ENCODE measurements at places on chromosomes 2 and 18.
A peak's percentile ranks its signal among the peaks of the same experiment; 100 is the strongest.

DNA sequence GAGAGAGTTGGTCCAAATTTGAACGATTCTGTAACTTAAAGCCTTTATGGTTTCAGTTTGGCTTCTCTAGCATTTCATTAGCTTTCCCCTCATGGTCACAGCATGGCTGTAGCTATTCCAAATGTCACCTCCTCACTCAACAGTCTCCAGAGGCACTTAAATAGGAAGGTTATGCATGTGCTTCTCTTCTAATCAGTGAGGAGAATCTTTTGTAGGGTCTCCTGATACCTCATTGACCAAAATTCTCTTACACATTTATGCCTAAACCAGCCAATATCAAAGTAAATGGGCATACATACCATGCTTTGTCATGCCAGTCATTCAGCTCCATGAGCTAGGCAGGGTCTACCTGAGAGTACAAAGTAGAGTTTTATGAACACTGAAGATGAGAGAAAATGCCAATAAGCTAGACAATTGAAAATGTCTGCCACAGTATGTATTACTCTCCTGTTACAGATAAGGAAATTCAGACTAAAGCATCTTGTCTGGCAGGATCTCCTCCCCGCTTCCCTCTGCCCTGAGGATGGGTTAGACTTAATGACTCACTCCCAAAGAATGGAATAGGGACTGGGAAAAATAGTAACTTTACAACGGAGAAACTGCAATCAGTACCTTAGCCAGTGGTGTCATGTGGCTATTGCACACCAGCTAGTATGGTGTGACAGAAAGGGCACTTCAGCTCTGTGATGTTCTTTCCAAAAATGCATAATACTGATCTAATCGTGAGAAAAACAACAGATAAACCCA lies 15.4 kb downstream of the DSG2 start:
- no peak for DNase-seq

DNA sequence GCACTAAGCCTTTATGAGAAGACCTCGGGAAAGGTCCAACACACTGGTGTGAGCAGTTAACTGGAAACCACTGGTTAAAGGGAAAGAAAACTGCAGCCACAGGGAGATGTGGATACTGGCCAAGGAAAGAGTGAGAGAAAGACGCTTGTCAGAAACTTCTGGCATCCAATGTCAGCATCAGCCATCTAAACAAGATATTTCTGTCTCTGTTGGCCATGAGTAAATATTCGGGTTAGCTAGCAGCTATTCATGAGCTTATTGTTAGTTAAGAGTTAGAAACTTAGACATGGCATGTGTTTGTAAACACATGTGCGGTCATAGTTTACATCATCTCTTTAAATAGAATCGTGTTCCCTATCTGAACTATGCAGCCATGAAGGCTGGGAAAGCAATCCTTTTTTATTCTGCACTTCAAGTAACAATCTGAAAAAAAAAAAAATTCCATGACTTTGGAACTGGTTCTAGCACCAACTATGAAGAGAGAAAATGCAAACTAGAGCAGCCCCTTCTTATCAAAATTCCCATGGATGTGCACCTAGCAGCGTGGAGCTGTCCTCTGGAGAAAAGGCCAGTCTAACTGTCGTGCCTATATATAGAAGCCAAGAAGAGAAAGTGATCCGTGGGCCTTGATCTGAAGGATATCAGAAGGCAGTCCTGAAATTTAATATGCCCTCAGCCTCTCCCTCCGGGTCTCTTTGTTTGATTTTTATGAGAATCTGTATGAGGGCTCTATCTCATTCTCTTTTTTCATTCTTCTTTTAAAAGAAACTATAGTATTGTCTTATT lies 84.0 kb upstream of the RFX8 start:
- no peak for DNase-seq

GRCh38 chr2:74461187-74462053 lies 3.2 kb downstream of the WBP1 start:
- no peak for DNase-seq

DNA sequence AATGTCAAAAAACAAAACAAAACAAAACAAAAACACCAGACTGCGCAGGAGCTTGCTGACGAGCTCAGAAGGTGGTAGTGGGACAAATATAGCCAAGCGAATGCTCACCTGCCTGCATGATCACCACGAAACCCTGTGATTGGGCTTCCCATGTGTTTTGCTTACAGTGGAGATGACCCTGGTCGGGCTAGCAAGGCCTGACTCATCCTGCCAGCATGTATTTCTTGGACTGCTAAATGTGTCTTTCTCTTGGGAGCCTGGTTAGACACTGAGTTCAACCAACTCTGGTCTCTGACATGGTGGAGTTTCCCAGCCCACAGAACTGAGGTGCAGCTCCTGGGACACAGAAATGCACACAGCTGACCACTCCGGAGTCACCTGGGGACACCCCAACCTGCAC lies 30.7 kb upstream of the DUSP2 start:
- no peak for DNase-seq

DNA sequence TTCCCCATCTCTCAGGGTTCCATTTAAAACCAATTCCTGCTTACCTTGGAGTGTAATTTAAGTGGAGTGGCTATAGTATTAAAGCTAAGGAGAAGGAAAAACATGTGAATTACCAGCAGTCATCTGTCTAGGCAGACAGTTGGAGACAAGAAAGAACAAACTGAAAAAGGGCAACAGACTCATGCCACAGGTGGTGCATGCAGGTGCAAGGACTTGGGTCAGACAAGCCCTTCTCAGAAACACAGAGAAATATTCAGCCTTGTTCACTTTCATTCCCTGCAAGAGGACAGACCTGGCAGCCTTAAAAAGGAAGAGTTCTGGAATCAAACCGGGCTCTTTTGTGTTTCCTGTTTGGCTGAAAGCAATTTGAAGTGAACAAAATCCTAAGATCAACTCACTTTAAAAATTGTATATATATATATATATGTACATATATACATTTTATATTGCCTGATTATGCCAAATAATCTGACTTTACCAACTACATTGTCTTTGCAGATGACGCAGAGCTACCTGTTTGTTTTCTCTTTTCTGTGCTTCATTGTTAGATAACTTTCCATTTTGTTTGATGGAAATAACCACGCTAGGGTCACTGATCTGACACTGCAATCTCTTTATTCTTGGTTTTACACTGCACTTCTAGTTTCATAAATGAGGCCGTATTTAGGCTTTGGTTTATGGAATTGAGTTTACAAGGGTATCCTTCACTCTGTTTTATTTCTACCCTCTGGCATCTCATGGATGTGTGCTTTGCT lies 35.1 kb upstream of the VPS54 start:
- DNase-seq = no peak

DNA sequence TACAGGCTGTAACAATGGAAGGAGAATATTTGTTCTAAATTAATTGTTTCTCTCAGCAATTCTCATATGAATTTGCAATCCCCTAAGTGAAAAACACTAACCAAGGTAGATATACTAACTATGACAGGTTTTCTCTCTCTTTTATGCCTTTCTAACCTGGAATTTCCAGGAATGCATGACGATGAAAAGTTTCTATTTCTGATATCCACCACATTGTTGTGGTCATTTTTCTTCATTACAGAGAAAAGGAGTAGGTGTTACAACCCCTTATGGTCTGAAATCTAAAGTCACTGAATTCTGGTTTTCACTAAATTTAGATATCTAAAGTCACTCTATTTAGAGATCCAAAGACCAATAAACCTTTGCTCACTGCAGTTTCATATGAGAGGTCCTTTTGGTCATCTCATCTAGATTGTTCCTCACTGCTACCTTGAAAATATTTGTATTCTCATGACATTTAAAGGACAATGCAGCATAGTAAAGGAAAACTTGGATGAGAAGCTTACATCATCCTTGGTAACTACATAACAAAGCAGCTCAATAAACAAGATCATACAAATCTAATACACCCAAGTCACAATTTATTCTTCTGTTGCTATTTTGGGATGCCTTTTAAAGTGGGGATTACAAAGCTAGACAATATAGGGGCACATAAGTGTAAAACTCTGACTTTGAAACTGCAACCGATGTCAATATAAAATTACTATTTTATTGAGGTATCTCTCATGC lies 85.8 kb downstream of the TCF4 start:
- no peak for DNase-seq

DNA sequence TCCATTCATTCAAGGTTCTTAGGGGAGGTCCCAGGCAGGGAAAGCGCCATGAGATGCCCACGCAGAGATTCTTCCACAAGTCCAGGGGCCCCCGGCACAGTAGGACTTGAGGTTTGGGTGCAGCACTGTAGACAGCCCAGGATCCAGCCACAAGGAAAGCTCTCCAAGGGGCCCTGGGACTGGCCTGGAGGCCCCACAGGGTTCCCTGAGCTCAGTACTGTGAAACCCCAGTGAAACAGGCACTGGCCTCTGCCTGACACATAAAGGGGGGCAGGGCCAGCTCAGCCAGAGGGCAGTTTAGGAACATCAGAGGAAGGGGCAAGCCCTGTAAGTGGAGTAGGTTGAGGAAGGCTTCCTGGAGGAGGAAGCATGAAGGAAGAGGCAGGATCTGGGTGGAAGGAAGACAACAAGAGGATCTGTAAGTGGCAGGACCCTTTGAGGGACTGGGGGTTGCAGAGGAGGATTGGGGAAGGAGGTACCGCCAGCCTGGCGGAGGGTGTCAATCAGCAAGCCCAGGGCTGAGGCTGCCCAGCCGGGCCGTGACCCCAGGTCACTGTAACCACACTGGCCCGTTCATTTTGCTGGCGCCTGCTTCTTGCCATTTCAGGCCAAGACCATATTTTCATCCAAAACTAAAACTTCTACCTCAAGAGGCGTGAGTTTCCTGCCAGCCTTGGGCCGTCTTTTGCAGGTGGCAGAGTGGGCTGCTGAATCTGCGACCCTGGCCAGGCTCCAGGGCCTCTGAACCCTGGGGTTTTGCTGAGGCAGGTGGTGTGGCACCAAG lies 175.2 kb downstream of the SMAD7 start:
- DNase-seq = no peak

- DNase-seq = no peak
Observed at GRCh38 chr2:170202437-170202836, 24.5 kb downstream of the MYO3B start.

DNA sequence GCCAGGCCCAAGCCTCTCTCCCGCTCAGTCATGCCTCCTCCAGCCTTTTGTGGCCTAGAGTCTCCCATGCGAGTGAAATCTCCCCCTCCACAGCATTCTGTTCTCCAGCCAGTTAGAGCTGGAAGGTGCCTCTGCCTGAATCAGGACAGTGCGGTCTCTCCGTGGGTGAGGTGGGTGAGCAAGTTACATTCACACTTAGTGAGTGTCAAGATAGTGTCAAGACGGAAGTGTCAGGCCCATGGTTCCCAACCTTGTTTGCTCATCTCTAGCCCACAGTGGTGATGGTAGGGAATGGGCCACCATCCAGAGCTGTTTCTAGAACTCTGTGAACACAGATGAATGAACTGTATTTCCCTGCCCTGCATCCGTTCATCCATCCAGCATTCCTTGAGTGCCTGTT lies 59.5 kb downstream of the LPIN1 start:
- DNase-seq = no peak

- peak; percentile 81 for DNase-seq
Observed at GRCh38 chr2:206477296-206477695, 34.0 kb downstream of the ADAM23 start.

DNA sequence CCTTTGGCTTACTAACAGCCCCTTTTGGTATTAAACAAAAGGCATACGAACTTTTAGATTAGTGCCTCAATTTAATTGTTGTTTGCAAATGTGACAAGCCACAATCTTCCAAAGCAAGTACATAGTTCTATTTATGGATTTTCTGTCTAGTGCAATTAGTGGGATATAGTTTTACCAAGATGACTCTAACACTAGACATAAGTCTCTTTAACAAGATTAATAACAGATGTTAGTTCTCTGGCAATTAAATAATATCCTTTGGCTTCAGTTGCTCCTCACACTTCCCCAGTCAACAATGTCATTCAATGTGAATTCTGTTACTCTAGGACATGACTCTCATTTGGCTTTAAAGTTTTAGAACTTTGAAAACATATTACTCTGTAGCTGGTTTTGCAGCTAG lies 16.7 kb upstream of the MC4R start:
- DNase-seq = no peak

DNA sequence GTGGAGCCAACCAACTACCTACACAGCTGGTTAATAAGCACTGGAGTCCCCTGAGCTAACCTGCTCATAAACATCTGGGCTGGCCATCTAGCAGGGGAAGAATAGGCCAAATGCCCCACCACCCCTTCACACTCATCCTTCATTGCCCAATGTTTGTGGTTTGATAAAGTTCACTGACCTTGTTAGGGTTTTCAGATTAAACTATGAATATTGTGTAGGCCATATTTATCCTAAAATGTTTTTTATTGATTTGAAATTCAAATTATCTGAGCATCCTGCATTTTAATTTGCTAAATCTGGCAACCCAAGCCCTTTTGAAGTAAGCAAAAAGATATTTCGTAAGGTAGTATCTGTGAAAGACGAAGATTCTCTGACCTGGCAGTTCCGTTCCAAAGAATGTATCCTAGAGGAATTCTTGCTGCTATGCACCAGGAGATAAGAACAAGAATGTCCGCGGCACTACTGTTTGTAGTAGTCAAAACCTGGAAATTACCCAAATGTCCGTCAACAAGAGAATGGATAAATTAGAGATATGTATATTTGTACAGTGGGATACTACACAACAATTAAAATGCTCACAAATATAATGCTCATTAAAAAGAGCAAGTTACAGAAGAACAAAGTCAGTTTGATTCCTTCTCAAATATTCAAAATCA lies 5.8 kb upstream of the TLK1 start:
- no peak for DNase-seq

DNA sequence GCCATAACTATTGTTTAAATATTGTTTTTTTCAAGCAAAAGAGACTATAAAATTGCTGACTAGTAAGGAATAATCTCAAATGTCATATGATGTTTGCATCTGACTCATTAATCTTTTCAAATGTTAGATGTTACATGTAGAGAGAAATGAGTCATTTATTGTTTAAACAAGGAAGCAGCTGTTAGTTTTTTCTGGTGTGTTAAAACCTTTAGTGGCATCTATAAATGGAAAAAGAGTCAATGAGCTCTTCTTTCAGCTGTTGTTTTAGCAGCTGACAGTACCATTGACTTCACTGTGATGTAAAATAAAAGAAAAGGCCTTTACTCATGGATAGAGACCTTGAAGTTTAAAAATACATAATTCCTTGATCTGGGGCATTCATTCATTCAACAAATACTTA lies 1.8 kb upstream of the KLHL41 start:
- no peak for DNase-seq

DNA sequence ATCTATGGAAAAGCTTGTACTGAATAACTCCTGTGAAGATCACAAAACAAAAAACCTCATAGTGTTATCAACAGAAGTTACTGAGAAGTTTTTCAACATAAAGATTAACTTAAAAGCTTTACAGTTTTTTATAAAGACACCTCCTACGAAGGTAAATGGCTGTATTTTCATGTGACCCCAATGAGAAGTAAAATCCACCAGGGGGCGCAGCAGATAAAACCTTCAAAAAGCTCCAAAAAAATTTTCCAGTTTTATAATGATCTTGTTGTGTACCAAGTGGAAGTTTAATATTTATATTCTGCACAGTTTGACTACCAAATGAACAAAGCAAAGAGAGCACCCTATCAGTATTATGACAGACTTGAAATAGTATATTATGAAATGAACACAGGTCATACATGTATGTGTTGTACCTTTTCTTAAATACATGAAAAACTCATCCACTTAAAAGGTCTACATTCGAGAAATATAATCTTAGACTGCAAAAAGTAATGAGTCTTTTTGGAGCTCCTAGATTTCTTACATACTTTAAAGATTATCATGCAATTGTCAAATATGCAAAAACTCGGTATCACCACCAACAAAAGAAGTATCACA lies 38.5 kb downstream of the PNO1 start:
- DNase-seq = no peak

- DNase-seq = no peak
Observed at GRCh38 chr2:41722668-41723369, 325.0 kb upstream of the PKDCC start.

- no peak for DNase-seq
Observed at GRCh38 chr2:33577084-33577483, 22.0 kb downstream of the FAM98A start.

- no peak for DNase-seq
Observed at GRCh38 chr2:122697415-122697814, 942.0 kb downstream of the TSN start.
